ENCODE measurements at places on chromosomes 7 and 10. TPM values are rescaled to one million over a fixed set of nuclear protein-coding genes. Genes with fewer than 3 reads are reported as not detected.

DNA sequence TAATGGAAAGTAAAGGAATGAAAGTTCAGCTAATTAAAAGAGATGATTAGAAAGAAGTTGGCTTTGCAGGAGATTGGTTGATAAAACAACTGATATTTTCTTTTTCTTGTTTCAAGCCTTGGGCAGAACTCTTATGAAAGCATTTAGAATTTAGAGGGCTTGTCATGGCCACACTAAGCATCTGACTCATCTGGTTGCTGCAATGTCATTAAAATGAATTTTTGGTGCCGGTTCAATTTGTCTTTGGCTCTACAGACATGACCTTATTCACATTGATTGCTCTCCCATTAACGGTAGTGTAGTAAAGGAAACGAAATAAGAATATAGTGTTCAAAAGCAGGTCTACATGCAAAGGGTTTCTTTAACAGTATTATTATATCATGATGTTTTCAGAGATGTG is 1012.4 kb upstream of the C7orf33 start:
- no peak for DNase-seq

GRCh38 chr10:119807960-119808697 is 64.5 kb downstream of the MCMBP start:
- DNase-seq = no peak

- DNase-seq = no peak
Measured at GRCh38 chr7:121394709-121395140, 1.4 kb downstream of the FAM3C start.

DNA sequence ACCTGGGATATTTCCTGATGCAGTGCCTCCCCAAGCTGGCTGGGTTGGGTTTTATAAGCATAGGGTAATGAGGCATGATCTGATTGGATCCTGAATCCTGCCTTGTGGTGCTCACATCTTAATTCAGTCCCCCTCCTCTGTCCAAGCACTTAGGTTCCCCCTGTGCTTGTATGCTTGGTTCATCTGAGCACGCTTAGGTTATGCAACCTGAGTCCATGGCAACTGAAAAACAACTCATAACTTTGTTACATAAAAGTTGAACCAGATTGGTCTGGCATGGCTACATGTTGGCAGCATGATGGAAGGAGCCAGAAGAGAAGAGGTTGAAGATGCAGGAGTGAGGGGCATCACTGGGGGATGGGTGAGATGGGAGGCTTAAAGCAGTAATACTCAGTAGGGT is 57.3 kb upstream of the OSBPL3 start:
- no peak for DNase-seq

- DNase-seq = no peak
Measured at GRCh38 chr7:69677881-69678493, 79.7 kb downstream of the AUTS2 start.

DNA sequence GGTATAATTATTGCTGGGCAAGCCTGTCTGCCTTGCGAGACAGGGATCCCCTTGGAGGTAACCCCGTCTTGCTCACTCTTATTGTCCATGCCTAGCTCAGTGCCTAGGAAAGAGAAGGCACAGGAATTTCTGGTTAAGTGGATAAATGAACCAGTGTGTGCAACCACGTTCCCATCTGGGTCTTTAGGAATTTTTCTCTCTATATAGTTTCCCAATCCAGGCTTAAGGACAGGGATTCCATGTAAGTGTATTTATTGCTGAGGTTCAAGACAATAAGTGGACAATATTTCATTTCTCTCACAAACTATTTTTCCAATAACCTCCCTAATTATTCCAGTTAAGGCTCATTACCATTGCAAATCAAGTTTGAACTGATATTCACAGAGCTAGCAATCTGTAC is 8.9 kb upstream of the ADAM12 start:
- no peak for DNase-seq

DNA sequence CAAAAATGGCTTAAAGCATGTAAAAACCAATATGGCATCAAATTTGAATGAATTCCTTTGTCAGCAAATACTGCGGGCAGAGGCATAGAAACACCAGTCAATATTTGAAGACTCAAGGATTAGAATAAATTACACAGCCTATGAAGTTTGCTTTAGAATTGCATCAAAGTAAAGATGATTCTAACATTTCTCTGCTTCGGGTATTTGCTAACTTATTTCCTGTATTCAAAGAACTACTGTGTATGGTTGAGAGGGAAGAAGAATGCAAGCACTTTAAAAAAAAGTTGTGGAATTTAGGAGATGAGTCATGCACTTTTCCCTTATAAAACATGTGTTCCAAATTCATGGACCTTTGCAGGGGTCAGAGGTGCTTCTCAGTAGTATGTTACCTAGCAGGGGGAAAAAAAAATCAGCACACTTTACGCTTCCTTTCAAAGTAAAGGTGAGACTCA is 90.1 kb downstream of the PIP4K2A start:
- DNase-seq = no peak

The CDC14C gene
- total RNA-seq = not detected

The HPSE2 gene
- not detected for total RNA-seq

The ADGRA1 gene
- total RNA-seq = not detected

The FAM25C gene
- total RNA-seq = not detected

All from left ventricle myocardium superior (tissue), 1 donor.